ENCODE measurements at places on chromosomes 6 and 20. TPM values are rescaled to one million over a fixed set of nuclear protein-coding genes. Genes with fewer than 3 reads are reported as not detected.

The LPA gene
- total RNA-seq: not detected

The ZFP57 gene
- total RNA-seq: not detected

GRCh38 chr20:33444797-33445560, 1.4 kb upstream of the SNTA1 start:
- DNase-seq: no peak
- no peaks in the 10 kb centered on the region for H3K27me3 ChIP-seq
- peaks cover 4% of the 10 kb centered on the region for H3K4me1 ChIP-seq
- H3K4me3 ChIP-seq: peak overlapping the region; percentile 93
- no peak overlapping the region for H3K27ac ChIP-seq

The EYS gene
- under 0.01 TPM for total RNA-seq

DNA sequence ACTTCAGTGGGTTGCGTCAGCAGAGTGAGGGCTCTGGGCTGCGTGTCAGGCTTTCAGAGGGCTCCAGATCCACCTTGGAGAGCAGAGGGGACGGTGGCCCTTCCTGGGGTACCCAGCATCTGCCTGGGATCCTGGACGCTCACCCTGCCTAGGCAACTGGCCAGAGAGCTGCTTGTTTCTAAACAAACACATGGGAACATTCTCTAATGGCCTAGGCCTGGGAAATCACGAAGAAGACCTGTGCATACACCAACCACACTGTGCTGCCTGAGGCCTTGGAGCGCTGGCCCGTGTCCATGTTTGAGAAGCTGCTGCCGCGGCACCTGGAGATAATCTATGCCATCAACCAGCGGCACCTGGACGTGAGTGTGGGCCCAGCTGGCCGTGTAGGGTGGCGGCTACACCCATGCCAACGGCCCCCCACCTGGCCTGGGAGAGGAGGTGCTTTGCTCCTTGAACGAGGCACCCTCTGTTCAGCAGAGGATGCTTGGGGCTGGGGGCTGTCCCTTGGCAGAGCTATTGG, 32.2 kb downstream of the PYGB start:
- H3K27ac ChIP-seq: no peak overlapping the region
- no peaks in the 10 kb centered on the region for H3K4me1 ChIP-seq
- no peaks in the 10 kb centered on the region for H3K27me3 ChIP-seq
- no peak overlapping the region for H3K4me3 ChIP-seq
- peaks cover 74% of the 10 kb centered on the region for H3K36me3 ChIP-seq

DNA sequence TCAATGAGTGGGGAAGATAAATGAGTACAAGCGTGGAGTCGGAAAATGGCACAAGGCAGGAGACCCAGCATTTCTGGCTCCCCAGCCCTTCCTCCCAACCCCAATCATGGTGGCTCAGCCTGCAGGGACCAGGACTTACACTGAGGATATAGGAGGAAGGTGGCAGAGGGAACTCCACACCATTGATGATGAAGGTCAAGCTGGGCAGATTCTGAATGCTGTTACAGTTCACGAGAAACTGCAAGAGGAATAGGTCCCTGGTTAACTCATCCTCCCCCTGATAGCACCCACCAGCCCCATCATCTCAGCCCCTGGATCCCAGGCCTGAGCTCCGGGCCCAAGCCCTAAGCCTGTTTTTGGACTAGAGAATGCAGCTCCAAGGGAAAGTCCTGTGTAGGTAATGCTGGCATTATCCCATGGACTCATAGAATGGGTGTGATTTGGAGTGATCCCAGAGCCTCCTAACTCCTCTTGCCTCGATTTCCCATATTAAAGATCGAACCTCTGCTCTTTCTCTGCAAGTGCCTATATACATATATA, 2.3 kb upstream of the TFEB start:
- peaks cover 10% of the 10 kb centered on the region for H3K4me1 ChIP-seq
- H3K27me3 ChIP-seq: peaks cover 4% of the 10 kb centered on the region
- no peak for DNase-seq
- no peaks in the 10 kb centered on the region for H3K36me3 ChIP-seq
- no peak overlapping the region for H3K27ac ChIP-seq

DNA sequence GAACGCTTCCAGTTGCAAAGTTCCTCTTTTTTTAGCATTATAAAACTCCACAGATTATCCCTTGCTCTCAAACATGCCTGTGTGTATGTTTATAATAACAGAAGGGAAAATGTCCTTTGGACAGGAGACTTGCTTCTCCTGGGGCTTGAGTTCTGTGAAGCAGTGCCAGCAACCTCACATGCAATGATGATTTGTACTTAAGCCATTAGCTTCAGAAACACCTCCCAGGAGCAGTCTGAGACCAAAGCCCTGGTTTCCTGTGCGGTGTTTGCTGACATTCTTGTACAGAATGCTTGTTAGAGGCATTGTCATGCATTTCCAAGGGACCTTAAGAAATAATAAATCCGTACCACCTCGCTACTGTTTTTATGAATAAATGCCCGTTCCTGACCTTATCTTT, 752.8 kb downstream of the CBLN4 start:
- no peaks in the 10 kb centered on the region for H3K36me3 ChIP-seq
- no peaks in the 10 kb centered on the region for H3K27me3 ChIP-seq
- H3K4me1 ChIP-seq: no peaks in the 10 kb centered on the region
- DNase-seq: no peak
- H3K4me3 ChIP-seq: no peak overlapping the region

- no peak overlapping the region for H3K4me3 ChIP-seq
- H3K27ac ChIP-seq: no peak overlapping the region
- no peaks in the 10 kb centered on the region for H3K27me3 ChIP-seq
- no peaks in the 10 kb centered on the region for H3K36me3 ChIP-seq
Measured at GRCh38 chr20:59269411-59270025, 30.9 kb upstream of the EDN3 start.

GRCh38 chr6:165762876-165763275, 99.8 kb upstream of the PDE10A start:
- no peaks in the 10 kb centered on the region for H3K4me1 ChIP-seq
- H3K27me3 ChIP-seq: no peaks in the 10 kb centered on the region
- no peaks in the 10 kb centered on the region for H3K36me3 ChIP-seq
- H3K27ac ChIP-seq: no peak overlapping the region
- DNase-seq: peak; percentile 54

Data from IMR-90 (cell line).